Effector memory CD4-positive, alpha-beta T cell (primary cell): ENCODE measurements at places on chromosomes 3 and 15.

DNA sequence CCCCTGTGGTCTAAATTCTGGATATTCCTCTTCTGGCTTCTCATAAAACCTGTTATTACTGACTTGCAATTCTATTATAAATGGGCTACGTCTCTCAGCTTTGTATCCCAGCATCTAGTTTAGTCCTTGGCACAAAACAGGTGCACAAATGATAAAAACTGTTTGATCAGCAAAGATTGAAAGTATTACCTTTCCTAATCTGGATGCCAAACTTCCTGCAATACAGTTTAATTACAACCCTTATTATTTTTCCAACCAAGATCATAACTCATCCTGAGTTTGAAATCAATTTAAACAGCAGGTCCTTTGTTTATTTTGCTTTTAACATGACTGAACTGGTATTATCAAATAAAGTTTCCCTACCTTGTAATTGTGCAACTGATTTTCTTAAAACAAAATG is 132.6 kb downstream of the ATP1B3 start:
- DNase-seq, result no peak

DNA sequence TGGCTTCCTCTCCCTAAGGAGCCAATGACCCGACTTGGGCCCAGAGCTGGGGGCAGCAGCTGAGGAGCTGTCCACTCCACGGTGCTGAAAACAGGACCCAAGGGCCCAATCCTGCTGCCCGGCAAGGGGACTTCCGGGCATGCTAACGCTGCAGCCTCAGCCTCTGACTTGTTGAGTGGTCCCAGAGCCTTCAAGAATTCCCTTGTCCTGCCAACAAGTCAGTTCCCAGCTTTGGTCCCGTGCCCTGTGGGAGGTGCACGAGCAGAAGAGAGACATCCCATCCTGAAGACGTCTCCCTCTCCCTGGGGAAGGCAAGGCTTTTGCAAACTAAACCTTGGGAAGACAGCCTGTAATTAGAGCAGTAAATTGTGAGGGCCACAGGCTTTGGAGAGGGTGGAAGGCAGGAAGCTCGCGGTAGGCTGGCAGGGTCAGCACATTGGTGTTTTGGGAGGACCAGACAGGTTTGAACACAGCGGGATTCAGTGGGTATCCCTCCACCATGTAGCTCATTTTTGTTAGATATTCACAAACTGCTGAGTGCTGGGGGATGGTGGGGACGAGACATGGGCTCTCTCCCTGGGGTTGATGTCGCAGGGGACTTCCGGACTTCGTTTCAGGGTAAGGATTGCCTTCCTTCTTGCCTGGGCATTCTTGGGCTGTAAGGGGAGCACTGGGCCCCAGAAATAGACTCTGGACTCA is 29.8 kb upstream of the PRR23E start:
- DNase-seq, result no peak

GRCh38 chr15:71801935-71802655 is 8.3 kb upstream of the NR2E3 start:
- no peak for DNase-seq

DNA sequence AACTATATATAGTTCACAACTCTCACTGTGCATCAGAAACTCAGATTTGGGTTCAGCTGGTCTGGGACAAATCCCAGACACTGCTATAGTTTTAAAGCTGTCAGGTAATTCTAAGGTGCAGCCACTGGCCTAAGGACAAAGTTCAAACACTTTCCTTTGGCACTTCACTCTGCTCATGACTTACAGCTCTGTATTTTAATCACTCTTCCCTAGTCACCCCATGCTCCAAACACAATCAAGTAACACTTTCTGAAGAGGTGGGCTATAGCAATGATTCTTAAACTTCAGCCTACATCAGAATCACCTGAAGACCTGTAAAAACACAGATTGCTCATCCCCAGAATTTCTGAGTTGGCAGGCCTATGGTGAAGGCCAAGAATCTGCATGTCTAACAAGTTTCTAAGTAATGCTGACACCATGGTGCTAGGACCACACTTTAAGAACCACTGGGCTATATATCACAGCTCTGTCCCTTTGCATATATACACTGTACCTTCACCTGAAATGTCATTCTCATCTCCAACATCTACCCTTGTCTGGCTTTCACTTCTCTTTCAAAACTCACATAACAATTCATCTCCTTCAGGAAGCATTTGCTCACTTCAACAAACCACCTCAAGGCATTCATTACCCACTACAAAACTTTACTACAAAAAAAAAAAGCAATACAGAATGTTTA is 21.4 kb downstream of the STAG1 start:
- no peak for DNase-seq

DNA sequence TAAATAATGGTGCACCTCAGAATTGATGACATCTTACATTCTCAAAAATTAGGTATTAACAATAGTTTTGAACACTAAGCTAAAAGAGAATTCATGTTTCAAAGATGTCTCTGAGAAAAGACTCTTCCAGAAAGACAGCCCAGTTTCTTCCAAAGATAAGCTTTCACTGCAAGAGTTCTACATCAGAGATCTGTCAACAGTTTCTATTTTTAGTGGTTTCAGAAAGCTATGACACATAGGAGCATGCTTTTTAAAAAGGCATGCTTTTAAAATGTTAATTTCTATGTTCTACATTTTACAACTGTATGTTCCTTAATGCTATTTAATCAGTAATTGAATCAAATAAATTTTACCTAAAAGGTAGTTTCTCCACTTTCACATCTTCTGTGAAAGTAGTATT is 88.2 kb downstream of the PLOD2 start:
- no peak for DNase-seq

DNA sequence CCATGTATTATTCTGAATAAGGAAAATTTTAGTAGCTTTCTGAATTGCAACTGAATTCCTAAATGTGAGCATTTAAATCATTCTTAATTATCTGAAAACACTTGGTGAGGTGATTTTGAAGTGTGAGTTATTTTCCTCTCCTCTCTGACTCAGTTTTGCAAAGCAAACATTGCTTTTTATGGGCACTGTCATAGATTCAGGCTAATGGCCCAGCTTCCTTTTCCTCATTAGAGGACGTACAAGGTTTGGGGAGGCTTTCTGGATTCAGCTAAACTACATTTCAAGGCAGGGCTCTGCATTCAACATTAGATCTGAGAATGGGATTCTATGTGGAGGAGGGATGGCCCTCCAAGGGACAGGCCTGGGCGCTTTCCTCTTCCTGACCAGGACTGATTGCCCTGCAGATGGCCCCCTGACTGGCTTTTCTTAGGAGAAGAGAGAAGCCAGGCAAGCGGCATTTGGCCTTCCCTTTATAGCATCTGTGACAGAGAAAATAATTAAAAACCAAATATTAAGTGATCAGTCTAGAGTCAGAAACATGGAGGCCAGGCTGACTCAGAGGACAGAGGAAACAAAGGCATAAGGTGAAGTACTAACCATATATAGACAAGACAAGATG is 53.0 kb upstream of the STXBP5L start:
- DNase-seq, result no peak

DNA sequence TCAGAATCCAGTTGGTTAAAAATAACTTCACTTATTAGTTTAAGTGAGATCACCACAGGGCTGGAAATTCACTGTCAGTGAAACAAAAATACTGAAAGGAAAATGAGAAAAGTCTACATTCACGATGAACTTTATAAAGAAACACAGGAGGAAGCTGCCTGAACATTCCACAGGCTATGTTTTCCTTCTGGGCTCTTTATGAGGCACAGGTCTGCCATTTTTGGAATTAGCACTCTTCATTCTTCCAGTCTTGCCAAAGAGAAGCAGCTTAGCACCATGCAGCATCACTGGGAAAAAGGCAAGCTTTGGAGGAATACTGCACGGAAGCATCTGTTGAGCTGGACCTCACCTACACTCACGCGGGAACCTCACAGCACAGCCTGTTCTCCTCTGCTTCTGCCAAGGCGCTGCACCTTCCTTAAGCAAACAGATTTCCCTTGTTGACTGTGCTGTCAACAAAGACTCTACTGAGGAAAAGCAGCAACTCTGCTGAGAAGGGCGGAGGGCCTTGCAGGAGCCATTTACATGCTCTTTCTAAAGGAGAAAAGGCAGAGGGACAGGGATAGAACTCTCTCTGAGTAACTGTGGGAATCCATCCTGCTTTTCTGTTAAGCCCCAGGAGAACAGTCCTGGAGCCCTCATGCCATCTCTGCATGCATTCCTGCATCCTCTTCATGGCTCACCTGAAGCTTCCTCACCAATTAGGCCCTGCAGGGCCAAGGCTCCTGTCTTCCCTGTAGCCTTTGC is 15.7 kb downstream of the SUSD5 start:
- no peak for DNase-seq

DNA sequence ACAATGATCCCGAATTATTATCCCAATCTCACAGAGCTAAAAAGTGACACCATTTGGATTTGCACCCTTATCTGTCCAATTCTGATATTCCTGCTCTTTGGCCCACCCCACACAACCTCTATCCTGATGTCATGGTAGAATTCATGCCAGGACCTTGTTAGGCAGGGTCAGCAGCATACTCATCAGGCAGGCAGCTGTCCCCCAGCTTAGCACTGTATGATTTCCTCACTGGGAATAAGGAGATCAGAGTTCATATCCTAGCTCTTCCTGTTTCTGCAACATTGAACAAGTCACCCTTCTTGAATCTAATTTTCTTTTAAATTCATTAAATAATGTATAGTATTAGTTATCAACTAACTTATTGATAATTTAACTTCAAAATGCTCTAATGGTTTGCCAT is 12.0 kb upstream of the C3orf80 start:
- DNase-seq, result no peak

GRCh38 chr3:13798401-13798800 is 81.5 kb downstream of the WNT7A start:
- no peak for DNase-seq

DNA sequence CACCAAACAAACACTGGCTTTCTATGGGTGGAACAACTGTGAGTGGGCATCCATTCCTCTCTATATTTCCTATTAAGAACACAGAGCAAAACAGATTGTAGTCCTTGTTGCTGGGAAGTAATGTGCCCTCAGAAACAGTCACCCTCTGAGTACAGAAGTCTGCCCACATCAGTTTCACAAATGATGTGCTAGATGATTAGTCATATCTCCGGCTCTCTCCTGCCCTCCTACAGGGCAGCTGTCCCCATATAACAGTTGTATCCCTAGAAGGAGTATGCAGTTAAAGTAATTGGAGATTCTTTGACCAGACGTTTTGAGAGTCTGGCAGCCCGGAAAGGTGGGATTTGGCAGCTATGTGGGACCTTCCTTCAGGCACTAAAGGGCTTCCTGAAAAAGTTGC is 159.9 kb downstream of the APBA2 start:
- no peak for DNase-seq

DNA sequence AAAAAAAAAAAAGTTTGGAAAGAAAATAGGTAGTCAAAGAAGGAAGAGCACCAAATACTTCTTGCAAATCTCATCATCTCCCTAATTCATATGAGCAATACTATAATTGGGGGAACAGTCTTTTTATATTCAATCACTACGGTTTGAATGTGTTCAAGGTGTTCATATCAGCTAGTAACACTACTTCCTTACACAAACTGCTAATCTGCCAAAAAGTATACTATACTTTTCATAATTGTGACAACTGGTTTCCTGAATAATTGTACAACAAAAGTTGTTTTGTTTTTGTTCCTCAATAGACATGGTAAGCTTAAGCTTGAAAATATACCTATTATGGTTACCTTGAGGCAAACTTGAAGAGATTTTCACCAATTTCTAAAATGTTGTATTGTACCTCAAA is 12.1 kb downstream of the SETD2 start:
- no peak for DNase-seq

DNA sequence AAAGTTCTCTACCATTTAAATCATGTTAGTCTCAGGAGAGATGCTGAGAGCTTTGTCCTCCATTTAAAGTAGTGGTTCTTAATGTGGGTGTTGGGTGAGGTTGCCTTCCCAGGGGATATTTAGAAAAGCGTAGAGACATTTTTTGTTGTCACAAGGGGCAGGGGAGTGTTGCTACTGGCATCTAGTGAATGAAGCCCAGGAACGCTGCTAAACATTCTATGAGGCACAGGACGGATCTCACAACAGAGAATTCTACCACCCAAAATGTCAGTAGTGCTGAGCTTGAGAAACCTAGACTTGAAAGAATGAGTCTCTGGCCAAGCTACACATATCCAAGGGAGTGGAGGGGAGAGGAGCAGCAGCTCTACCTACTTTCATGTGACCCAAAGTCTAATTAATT is 60.7 kb upstream of the CTNNB1 start:
- no peak for DNase-seq

- DNase-seq, result no peak
These were observed 39.7 kb upstream of the TM4SF1 start for GRCh38 chr3:149417174-149417573.

GRCh38 chr3:70042641-70043040 is 43.1 kb downstream of the SAMMSON start:
- no peak for DNase-seq

GRCh38 chr3:8730656-8731055 is 2.9 kb upstream of the CAV3 start:
- DNase-seq, result no peak

GRCh38 chr3:179149951-179150350 is 1.8 kb downstream of the PIK3CA start:
- no peak for DNase-seq

- DNase-seq, result no peak
These were observed at the start of gene MEGF11 for GRCh38 chr15:66253418-66254088. TSS of gene MEGF11 (minus strand) at chr15:66253750. CDS start at chr15:66128403, 125,347 bp downstream.

DNA sequence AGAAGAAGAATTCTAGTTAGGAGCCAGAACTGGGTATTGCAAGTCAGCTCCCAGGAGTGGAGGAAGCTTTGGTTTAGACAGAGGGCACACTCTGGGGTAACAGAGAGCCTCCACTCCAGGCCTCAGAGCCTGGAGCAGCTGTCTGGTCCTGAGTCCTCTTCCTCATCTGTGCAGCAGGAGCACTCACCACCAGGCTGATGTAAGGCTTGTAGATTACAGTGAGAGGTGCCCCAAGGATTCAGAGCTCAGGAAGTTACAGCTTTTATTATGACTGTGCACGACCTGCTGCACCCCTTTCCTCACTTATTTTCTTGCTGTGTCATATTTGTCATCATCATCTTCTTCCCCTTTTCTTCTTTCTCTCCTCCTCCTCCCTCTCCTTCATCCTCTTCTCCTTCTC is 210.4 kb downstream of the ATP10A start:
- no peak for DNase-seq

GRCh38 chr3:136105044-136105443 is 91.1 kb downstream of the MSL2 start:
- DNase-seq, result no peak

GRCh38 chr3:37761586-37761985 is 100.1 kb upstream of the CTDSPL start:
- DNase-seq, result no peak

GRCh38 chr3:71521940-71522876 is 61.3 kb downstream of the FOXP1 start:
- DNase-seq, result no peak

DNA sequence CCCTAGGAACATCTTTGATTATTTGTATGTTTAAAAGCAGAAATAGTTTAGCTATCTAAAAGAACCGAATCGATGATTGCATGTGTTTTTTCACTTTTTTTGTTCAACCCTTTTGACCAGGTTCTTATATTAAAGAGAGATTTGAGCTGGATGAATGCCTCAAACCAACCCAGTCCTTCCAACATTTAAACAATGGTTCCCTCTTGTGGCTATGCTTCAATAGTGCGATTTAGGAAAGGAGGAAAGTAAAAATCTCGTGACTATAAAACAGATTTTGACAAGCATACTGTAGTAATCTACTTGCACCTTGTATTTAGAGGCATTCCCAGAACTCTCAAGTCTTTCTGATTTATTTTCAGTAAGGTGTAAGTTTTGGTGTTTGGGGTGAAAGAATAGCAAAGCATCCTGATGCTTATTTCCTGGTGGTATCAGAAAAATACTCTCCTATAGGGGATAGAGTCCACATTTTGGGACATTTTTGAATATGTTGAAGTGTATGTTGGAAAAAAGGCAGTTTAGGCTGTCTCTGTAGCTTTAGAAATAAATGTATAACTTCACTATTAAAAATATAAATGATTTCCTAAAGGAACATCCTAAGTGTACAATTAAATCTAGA is 159.6 kb upstream of the KCNH8 start:
- DNase-seq, result no peak
